Activated T-helper 1 cell treated with anti-CD3 and anti-CD28 coated beads, Interleukin-12 subunit alpha, Interleukin-12 subunit beta, Interleukin-2, Interleukin-4 antibody, amounts not matched to agents 30 ng/mL and 10 ng/mL and 1 ng/mL, durations not matched to agents 14 hours and 24 hours and 36 hours (primary cell): ENCODE measurements at places on chromosomes 5 and 9. TPM values are rescaled to one million over a fixed set of nuclear protein-coding genes. Genes with fewer than 3 reads are reported as not detected.

DNA sequence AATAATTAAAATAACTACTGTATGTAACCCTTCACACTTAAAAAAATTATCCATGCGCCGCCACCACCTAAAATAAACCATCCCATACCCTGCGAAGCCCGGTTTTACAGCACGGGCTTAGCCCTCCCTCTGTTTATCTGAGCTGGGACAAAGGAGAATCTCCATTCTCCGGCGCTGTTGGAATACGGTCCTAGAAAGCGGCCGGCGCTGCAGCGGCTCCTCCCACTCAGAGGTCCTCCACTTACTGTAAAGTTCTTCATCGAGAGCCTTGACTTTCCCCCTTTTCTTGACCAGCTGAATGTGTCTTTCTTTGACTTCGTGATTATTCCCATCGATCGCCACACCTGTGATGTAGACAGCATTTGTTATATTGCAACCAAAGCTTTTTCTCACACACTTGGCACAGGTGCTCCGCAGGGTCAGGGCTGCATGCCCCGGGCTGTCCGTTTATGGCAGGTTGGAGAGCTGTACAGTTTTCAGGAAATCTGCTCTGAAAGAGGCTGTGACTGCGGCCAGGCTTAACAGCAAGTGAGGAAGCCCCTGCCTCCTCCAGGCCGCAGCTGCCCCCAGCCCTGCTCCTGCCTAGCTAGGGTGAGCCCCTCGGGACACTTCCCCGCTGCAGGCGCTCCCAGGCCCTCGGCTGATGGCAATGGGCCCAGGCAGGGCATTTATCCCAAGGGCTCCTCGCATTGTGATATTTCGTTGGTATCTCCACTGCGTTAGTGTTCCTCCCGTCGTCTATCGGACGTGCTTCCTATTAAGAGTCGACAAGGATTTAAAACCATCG, 16.7 kb downstream of the GFPT2 start:
- no peak overlapping the region for H3K4me3 ChIP-seq
- peaks cover 11% of the 10 kb centered on the region for H3K27me3 ChIP-seq
- no peak for DNase-seq
- no peaks in the 10 kb centered on the region for H3K36me3 ChIP-seq
- H3K27ac ChIP-seq, result no peak overlapping the region

DNA sequence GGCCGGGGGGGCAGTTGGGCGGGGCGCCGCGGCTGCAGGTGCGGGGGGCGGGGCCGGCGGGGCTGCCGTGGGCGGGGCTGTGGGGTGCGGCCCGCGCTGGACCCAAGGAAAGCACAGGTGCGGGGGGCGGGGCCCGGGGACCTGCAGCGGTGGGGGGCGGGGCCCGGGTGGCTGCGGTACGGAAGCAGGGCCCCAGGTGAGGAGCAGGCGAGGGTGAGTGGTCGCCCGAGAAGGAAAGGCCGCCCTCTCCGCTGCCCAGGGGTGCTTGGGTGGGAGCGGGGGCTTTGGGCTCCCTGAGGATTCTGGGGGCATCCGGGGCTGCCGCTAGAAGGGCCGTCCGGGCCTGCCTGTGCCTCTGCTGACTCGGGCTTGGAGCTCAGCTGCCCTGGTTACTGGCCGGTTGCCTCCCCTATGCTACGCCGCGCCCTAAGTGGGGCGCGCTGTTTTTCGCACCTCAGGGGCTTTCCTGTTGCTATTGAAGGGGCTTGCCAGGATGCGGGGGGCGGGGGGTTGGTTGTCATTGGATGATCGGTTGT, 767 bp downstream of the RALGPS1 start:
- DNase-seq, result peak; percentile 8
- peak overlapping the region; percentile 68 for H3K4me3 ChIP-seq
- peaks cover 18% of the 10 kb centered on the region for H3K27me3 ChIP-seq
- H3K27ac ChIP-seq, result no peak overlapping the region

- peaks cover 5% of the 10 kb centered on the region for H3K4me1 ChIP-seq
- no peak for DNase-seq
- H3K36me3 ChIP-seq, result peaks cover 2% of the 10 kb centered on the region
- no peaks in the 10 kb centered on the region for H3K27me3 ChIP-seq
Observed at GRCh38 chr5:16546732-16547131, 70.1 kb downstream of the RETREG1 start.

GRCh38 chr5:143261748-143262392, 141.6 kb downstream of the NR3C1 start:
- no peak overlapping the region for H3K4me3 ChIP-seq
- peaks cover 5% of the 10 kb centered on the region for H3K36me3 ChIP-seq
- peaks cover 21% of the 10 kb centered on the region for H3K4me1 ChIP-seq
- H3K27me3 ChIP-seq, result no peaks in the 10 kb centered on the region
- H3K27ac ChIP-seq, result peak overlapping the region; percentile 6

DNA sequence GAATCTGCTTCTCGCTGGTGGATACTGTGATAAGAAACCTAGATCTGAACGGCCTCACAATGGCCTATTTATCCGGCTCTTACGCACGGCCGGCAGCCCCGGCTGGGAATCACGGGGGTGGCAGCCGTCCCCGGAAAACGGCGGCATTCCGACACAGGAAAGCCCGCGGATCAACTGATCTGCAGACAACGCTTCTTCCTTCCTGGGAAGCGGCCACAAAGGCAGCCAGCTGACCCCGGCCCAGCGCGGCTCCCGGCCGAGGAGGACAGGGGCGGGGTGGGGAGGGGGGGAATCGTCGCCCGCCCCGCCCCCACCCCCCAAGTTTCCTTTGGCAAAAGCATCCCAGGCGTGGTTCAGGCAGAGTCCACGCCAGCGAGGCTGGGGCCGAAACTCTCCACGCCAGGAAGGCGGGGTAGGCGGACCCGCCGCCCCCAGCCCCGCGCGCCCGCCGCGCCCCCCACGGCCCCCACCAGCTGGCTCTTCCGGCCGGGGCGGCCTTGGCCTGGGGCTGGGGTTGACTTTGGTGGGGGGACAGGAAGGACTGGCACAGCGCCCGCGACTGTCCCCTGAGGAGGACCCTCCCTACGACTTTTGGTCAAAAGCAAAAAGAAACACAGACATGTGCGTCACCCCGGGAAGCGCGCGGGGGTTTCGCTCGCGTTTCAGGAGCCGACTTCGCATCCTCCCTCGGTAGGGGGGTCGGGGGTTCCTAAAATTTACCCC, 247.7 kb upstream of the ANKRD55 start:
- H3K4me3 ChIP-seq, result peak overlapping the region; percentile 83
- H3K27ac ChIP-seq, result peak overlapping the region; percentile 91
- no peaks in the 10 kb centered on the region for H3K27me3 ChIP-seq
- DNase-seq, result peak; percentile 9
- no peaks in the 10 kb centered on the region for H3K36me3 ChIP-seq

DNA sequence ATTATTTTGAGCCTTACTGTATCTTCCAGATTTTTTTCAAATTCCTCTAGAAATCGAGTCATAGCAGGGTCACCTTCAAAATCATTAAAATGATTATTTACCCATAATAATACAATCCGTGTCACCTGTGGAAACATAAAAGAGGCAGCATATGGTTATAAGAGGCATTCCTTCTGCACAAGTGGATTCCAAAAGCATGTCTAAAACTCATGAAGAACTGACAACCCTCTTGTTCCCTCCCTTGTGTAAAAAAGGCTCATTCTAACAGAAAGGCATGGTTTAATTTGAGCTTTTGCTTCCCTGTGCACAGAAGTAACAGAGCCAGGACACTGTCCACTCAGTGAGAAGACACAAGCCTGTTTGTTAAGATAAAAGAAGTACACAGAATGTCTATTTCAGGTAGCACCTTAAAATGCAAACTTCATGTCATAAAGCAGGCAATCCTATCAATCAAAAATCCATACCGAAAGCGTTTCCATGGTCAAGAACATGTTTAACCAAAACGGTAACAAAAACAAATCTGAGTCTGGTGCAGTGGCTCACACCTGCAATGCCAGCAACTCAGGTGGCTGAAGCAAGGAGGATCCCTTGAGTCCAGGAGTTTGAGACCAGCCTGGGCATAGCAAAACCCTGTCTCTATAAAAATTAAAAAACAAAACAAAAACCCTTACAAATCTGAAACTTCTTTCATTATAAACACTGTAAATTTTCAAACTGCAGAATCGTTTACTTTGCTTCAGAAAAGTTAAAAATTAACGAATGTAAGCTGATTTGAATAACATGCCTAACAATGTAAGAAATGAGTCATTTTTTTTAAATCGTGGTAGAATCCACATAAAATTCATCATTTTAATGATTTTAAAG, 139.3 kb downstream of the RAPGEF6 start:
- peaks cover 5% of the 10 kb centered on the region for H3K4me1 ChIP-seq
- H3K27ac ChIP-seq, result no peak overlapping the region
- peaks cover 48% of the 10 kb centered on the region for H3K36me3 ChIP-seq
- H3K27me3 ChIP-seq, result no peaks in the 10 kb centered on the region
- no peak overlapping the region for H3K4me3 ChIP-seq

DNA sequence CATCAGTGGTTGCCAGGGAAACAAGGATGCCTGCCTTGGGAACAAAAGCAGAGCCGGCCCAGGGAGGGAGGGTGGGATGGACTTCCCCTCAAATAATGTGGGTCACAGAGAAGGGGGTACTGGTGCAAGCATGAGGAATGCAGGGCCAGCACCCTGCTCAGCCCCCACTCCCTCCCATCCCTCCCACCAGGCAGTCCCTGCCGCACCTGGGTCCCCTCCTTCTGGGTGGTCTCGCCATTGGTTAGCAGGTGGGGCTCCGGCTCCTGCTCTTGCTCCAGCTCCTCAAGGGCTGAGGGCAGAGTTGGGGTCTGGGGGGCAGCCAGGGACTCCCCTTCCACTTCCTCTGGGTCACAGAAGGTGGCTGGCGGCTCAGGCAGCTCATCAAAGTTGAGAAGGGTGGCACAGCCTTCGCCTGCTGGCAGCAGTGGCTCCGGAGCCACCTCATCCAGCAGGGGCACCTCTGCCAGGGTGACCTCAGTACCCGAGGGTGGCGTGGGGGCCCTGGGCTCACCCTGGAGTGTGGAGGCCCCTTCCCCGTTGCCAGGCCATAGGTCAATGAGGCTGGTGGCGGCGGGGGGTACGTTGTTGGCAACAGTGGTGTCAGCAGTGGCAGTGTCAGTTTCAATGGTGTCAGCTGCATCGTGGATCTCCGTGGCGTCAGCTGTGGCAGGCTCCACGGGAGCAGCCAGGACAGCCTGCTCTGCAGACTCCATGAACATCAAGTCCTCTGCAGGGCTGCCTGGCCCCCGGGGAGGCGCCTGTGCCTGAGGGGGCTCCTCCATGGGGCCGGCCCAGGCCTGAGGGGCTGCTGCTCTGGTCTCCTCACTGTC, 11.5 kb downstream of the PRR7 start:
- no peak overlapping the region for H3K4me3 ChIP-seq
- H3K27ac ChIP-seq, result no peak overlapping the region
- DNase-seq, result no peak

- no peak for DNase-seq
- H3K36me3 ChIP-seq, result no peaks in the 10 kb centered on the region
- H3K27ac ChIP-seq, result no peak overlapping the region
- H3K4me3 ChIP-seq, result no peak overlapping the region
- peaks cover 29% of the 10 kb centered on the region for H3K27me3 ChIP-seq
- no peaks in the 10 kb centered on the region for H3K4me1 ChIP-seq
Observed at GRCh38 chr9:121658166-121658565, 6.7 kb downstream of the DAB2IP start.

DNA sequence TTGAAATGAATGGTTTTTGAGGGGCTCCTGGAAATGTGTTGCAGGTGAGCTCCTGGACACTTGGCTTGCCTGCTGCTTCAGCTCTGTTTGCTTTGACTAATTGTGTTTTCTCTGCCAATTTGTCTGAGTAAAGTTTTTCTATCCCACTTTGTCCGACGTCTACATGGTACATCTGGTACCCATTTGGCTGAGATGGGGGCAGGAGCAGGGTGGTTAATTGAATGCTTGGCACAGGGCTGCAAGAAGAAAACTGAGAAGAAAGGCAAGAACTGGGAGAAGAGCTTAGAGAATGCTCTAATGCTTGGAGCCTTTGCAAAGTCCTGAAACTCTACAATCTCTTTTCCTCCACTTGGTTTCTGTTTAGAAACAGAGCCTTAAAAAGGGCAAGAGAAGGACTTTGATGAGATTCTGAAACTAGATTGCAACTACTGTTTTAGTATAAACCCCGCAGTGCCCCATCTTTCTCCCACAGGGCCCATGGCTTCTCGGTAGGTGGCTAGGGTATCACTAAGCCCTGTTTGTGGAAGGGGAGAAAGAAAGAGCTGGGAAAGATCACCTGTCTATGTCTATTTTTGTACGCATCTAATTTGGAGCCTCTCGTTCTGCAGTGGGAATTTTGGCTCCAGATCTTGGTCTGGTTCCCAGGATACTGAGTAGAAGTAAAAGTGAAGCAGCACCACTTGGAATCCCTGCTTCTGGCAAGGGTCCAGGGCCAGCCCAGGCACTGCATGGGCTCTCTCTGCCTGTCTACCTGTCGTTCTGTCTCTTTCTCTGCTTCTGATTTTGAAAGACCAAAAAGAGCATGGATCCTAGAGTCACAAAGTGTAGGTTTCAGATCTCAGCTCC, 214.4 kb downstream of the SEMA6A start:
- no peaks in the 10 kb centered on the region for H3K27me3 ChIP-seq
- H3K4me3 ChIP-seq, result no peak overlapping the region
- no peaks in the 10 kb centered on the region for H3K4me1 ChIP-seq
- no peaks in the 10 kb centered on the region for H3K36me3 ChIP-seq
- no peak overlapping the region for H3K27ac ChIP-seq

GRCh38 chr9:133839822-133840329, 101.7 kb upstream of the SARDH start:
- H3K4me1 ChIP-seq, result no peaks in the 10 kb centered on the region
- no peaks in the 10 kb centered on the region for H3K27me3 ChIP-seq
- DNase-seq, result no peak
- no peaks in the 10 kb centered on the region for H3K36me3 ChIP-seq
- no peak overlapping the region for H3K4me3 ChIP-seq

DNA sequence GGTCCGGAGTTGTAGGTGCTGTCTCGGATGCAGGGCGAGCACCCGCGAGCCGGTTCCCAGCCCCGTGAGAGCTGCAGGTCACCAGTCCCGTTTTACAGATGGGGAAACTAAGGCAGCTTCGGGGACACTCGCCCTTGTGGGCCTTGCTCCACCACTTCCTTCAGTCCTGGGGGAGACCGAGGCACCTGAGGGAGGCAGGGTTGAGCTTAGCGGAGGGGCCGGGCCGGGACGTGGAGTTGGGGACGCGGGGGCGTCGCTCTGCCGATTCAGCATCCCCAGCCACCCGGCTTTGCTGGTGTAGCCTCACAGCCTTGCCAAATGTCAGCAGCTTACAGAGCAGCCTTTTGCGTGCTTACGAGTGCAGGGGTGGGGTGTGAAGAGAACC, 530 bp downstream of the BBLN start:
- H3K27me3 ChIP-seq, result no peaks in the 10 kb centered on the region
- DNase-seq, result peak; percentile 30
- peaks cover 14% of the 10 kb centered on the region for H3K4me1 ChIP-seq
- peaks cover 18% of the 10 kb centered on the region for H3K36me3 ChIP-seq

DNA sequence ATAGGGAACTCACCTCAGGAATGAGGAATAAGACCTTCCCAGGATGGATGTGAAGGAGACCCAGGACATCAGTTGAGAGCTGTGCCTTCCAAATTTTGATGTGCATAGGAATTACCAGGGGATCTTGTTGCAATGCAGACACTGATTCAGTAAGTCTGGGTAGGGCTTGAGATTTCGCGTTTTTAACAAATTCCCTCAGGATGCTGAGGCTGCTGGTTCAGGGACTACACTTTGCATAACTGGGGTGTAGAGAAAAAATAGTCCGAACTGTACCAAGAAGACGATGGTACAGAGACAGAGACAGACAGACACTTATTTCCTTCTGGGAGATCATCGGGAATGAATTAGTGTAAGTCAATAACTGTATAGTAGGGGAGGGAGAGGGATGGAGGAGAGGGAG, 82.3 kb upstream of the FREM1 start:
- H3K27me3 ChIP-seq, result peaks cover 2% of the 10 kb centered on the region
- H3K27ac ChIP-seq, result peak overlapping the region; percentile 15
- peak overlapping the region; percentile 73 for H3K4me3 ChIP-seq
- H3K4me1 ChIP-seq, result peaks cover 45% of the 10 kb centered on the region

Gene AJM1
- 5.1 and 5.8 TPM in 2 replicates for total RNA-seq

Gene GKAP1
- 1.5 TPM in 2 replicates for total RNA-seq

Gene TEX48
- 1.0 and 1.2 TPM in 2 replicates for total RNA-seq

Gene RORB
- 0.05 TPM in 1 of 2 replicates, not detected in the other for total RNA-seq

Gene PDLIM4
- total RNA-seq, result 1.4 and 2.0 TPM in 2 replicates

Gene SLCO6A1
- not detected in 2 replicates for total RNA-seq

Gene FREM1
- total RNA-seq, result not detected in 2 replicates
